ENCODE measurements at places on chromosomes 6 and 20.

DNA sequence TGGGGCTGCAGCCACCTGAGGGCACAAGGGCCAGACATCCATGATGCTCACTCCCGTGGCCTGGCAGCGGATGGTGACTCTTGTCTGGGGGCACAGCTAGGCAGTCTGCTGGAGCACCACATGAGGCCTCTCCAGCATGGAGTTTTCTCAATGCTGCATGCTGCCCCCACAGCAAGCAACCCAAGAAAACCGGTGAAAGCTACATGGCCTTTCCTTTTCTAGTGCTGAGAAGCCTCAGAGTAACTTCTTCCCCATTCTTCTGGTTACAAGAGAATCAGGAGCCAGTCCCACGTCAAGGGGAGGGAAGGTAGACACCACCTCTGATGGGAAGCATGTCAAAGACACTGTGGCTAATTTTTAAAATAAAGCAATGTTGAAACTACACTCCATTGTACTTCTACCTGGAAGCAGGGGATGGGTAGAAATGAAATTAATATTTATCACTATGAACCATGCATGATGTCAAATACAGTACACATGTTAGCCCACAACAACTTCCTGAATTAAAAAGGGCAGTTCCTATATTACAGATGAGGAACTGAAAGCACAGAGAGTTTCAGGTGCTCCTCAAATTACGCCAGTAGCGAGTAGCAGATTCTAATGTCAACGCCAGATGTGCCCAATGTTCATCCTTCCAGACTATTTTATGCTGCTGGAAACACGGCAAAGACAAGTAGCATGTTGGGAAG, 101.5 kb downstream of the LAMP5 start:
- no peak for DNase-seq

- peak; percentile 59 for DNase-seq
Measured at GRCh38 chr6:6699741-6700367, 111.3 kb downstream of the LY86 start.

DNA sequence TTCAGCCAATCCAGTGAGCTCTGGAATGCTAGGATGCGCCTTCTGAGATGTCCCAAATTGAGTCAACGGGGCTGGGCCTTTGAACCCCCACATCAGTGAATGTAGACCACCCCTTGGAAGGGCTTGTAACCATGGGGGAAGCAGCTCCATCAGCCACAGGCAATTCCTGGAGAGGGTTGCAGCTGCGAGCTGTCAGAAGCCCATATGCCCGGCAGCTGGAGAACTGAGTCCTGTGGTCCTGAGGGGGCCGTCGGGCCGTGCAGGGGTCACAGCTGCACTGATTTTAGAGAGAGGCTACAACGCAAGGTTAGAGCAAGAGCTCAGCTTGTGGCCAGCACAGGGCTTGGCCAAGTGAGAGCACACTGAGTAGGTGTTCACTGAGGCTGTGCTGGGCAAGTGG, 121.3 kb downstream of the TOX2 start:
- DNase-seq: no peak

- DNase-seq: peak; percentile 66
Measured at GRCh38 chr20:8132484-8133309, 631 bp downstream of the PLCB1 start.

GRCh38 chr6:75850026-75850833, 101.2 kb downstream of the MYO6 start:
- DNase-seq: no peak

DNA sequence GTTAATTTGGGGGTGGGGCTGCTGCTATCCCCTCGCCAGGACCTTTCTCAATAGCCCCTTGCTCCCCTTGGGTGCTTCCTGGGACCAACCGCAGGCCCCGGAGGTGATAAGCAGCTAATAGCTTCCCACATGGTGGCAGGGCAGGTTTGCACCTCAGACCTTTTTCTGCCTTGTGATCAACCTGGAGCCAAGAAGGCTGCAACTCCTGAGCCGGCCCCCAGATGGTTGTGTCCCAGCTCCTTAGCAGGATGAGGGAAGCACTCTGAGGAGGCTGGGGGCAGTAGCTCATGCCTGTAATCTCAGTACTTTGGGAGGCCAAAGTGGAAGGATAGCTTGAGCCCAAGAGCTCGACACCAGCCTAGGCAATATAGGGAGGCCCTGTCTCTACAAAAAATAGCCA, 85.5 kb downstream of the BMP7 start:
- peak; percentile 71 for DNase-seq

- DNase-seq: no peak
Measured at GRCh38 chr6:2102316-2102883, 143.0 kb downstream of the GMDS start.

All from H7 (cell line).